ENCODE measurements at places on chromosomes 2 and 18.

- no peak for DNase-seq
Observed at GRCh38 chr18:79480171-79481045, 84.7 kb downstream of the NFATC1 start.

DNA sequence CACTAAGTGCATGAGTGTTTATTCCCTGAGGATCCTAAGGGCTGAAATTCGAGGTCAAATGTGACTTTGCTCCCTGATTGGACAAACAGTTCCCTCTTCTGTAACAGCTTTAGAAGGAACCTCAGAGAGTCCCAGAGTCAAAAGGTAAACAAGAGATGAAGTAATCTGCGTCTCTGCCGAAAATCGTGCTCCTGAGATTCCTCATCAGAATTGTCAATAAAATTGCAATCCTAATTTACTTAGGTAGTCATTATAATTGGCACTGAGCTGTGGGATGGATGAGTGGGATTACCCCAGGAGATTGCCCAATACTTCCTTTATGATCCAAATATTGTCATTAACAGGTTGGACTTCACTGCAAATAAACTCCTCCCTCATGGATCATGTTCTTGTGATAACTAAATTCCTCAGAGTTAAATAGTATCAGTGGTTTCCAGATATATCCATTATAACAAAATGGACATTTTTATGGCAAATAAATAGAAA, 907 bp upstream of the SUCLG1 start:
- no peak for DNase-seq

DNA sequence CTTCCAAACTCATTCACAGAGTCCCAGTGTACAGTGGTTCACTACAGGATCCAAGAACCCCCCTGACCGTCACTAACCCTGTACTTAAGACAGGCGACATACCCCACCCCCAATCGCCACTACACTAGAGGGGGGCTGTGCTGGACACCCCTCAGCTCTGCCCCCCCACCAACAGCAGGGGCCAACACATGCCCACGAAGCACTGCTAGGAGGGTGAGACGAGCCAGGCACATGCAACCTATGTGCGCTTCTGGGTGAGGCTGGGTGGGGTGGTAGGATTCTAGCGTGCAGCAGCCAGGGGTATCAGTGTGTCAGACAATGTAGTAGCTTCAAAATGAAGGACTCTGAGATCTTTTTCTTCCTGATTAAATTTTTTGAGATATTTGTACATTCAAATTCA, 67.8 kb downstream of the UXS1 start:
- DNase-seq, result no peak

GRCh38 chr18:46712406-46712805, 44.4 kb downstream of the ST8SIA5 start:
- DNase-seq, result no peak

DNA sequence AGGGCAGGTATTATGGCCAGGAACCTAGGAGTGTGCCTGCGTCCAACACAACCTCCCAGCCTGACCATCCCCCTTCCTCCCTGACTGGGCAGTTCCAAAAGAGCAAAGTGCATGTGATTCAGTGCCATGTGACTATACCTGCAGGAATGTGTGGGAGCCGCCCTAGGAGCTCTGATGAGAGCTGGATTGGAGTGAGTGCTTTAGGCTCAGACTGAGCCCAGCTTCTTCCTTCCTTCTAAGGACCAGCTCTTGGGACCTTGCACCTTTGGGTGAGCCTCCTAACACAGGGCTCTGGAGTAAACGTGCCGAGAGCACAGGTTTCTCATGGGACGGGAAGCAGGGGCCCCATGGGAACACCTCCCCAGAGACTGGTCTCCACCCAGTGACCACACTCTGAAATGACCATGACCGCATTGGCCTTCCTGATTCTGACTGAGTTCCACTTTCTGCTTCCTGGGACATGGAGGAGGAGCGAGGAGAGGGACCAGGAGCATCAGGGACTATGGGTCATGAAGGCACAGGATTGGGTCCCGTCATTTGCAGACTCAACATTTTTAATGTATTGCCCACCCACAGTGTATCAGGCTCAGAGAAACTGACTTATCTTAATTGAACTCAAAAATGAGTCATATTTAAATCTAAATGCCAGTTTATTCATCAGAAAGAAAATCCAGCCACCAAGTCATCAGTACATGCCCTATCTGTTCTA, 87.8 kb upstream of the BCL2L11 start:
- DNase-seq, result no peak

DNA sequence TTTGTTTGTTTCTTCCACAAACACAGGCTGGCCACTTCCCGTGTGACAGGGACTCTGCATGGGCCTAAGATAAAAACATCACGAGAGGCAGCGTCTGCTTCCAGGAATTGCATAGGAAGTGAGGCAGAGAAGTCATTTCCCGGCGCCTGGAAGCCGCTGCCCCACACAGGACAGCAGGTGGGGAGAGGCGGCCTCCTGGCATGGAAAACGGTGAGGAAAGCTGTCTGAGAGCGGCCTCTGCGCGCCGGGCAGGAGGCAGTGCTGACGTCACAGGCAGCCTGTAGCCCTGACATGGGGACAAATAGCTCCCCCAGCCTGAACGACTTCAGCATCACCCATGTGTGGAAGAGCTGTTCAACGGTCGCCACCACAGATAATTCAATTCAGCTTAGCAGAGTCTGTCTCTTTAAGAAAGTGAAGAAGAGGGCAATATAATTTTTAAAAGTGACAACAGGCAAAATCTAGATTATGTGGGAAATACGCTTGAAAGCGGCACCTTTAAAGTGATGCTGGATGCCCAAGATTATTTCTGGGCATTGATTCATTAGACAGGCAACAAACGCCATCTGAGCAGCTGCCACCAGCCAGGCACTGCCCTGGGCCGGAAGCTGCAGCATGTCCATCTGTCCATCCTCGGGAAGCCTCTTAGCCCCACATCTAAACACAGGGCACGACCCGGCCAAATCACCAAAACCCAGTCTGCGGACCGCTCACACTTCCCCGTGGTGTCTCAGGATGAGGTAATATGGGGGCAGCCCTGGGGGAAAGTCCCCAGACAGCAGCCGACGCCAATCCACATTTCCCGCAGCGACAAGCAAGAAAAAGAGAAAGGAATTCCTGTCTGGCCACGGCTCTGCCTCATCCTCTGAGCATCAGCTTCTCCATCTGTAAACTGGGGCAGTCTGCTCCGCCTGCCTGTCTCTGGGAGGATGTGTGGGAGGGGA, 138.9 kb downstream of the PXDN start:
- peak; percentile 1 for DNase-seq

DNA sequence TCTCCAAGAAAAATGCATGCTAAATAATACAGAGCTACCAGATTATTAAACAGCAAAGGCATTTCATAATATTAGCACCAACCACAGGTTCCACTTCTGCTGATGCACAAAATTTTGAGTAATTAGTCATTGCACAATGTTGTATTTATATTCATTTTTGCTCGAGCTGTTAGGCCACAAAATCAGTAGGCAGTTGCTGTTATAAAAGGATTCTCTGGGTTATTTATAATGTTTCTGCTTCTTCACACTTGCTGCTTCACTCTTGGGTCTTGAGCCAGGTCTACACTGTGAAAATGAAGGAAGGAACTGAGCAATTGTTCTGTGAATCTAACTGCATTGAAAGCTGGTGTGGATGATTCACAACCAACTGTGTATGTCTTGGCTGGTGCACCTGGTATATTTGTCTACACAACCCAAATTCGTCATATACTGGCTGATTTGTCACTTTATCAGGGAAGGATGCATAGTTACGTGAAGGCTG, 38.3 kb downstream of the MRPL33 start:
- DNase-seq, result no peak

DNA sequence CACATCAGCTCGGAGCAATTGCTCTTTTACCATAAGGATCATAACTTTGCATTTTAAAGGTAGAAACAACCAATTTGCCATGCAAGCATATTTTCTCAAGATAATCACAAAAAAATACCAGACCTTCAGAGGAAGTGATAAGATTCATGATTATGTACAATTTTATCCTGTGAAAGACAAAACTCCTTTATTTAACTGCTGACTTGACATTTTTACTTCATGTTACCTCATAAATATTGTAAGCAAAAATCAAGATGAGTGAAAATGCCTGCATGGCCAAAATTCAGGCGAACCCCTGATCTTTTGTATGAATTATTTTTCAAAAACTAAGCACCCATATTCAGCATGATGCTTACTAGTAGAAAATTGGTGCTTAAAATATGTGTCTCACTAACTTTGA, 246.4 kb downstream of the CD226 start:
- DNase-seq, result no peak

DNA sequence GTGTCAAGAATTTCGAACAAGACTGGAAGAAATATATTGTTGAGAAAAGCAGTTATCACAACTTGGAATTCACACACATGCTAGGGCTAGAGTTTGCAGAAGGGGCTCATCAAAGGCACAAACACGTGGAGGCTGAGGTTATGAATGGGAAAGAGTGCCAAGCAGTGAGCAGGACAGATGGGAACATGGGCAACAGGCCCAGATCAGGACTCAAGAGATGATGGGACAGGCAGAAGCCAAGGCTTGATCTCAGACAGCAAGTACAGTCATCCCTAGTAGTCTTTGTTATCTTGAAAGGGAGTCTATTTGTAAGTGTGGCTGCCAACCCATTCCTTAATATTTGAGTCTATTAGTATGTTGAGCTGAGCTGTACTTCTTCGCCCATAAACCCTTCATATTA, 22.2 kb upstream of the EPC2 start:
- DNase-seq, result no peak

GRCh38 chr2:143955401-143956065, 564.4 kb downstream of the ZEB2 start:
- no peak for DNase-seq

DNA sequence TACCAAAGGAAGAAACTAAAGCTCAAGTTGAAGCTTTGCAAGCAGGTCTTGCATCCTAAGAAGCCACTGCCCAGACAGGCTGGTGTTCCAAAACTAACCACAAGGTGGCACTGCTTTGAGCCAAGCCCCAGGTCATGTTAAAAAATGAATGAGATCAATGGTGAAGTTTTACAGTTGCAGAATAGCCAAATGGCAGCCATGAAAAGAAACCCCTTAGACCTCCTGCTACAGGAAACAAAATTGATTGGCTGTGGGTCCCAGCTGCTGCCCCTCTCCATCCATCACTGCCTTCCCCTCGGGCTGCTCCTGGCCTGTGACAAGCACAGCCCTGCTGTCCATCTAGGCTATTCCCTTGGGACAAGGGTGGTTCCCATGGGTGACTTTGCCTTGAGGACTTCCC, 20.7 kb upstream of the MREG start:
- DNase-seq, result peak; percentile 63

DNA sequence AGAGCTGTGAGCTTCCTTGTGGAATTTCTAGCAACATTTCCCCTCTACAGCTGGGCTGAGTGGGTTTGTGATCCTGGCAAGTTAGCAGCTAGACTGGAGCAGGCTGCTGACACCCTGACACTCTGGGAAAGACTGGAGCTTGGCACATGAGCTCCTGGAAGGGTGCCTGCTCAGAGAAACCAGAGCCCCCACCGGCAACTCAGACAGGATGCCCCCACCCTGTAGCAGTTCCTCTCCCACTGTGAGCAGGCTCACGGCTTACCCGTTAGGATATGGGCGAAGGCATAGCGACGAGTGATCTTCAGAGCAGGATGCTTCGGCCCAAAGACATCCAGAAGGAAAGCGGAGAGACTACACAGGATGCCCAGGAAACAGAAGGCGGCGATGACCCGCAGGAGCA, 11.2 kb downstream of the TMEM127 start:
- no peak for DNase-seq

DNA sequence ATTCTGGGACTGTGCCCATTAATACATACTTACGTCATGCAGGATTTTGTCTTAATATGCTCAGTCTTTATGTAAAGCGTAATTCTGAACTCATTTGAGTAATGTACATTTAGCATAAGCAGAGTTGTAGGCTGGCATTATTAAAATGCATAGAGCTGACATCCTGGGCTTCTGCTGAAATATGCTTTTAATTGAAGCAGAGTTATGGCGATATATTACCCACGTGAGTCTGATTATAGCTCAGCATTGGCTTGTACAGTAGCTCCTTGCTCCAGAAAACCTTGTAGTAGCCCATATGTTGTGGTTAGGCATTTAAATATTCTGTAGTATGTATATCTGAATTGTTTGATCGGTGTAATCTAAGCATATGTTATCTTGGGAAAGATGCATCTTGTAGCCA, 233.9 kb downstream of the PTGR3 start:
- no peak for DNase-seq

GRCh38 chr2:101223814-101224231, 28.9 kb upstream of the CNOT11 start:
- no peak for DNase-seq

GRCh38 chr2:127314193-127314988, 20.4 kb upstream of the ERCC3 start:
- DNase-seq, result no peak

DNA sequence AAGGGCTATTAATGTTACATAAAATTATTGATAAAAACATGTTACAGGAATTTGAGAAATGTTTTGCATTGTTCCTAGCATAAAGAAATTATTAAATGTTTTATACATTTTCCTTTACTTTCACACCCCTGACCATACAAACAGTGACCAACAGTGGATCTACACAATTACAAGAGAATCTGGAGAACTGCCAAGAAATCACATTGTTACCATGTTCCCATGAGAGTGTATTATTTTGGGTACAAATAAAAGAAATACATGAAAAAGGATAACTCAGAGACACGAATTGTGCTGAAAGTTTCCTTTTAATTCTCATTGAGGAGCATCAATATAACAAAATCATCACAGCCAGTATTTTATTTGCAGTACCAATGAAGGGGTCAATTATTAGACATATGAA, 150.1 kb downstream of the WDPCP start:
- no peak for DNase-seq

DNA sequence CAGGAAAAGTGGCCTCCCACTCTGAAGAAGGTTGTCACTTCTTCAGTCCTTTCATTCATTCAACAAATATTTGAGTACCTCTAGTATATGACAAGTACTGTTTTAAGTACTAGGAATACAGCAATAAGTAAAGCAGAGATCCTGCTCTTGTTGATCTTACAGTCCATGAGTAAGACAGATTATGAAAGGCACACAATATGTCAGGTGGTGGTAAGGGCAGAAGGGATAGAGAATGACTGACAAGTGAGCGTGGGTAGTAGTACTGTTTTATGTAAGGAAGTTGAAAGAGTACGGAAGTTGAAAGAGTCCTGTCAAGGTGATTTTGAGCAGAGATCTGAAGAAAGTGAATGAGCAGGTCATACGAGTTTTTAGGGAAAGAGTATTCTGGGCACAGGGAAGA, 111.3 kb downstream of the GALNT1 start:
- DNase-seq, result peak; percentile 38

GRCh38 chr2:239715202-239715601, 309.9 kb downstream of the NDUFA10 start:
- no peak for DNase-seq

GRCh38 chr2:71939588-71940535, 207.8 kb downstream of the CYP26B1 start:
- no peak for DNase-seq

DNA sequence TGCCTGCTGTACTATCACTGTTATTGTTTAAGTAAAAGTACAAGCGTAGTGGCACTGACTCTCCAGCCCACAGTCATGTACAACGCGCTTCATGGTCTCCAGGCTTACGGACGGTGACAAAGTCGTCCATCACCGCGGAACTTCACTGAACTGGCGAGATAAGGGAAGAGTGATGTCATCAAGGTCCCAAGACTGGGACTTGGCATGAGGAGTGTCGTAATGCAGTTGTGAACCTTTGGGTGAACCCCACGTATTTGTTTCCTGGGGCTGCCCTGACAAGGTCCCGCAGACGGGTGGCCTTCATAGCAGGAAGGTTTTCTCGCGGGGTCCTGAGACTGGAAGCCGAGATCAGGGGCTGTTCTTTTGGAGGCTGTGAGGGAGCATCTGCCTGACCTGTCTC, 17.3 kb downstream of the NFATC1 start:
- no peak for DNase-seq

Measured in DMS53 (cell line).